ENCODE measurements at places on chromosomes 6 and 20. TPM values are rescaled to one million over a fixed set of nuclear protein-coding genes. Genes with fewer than 3 reads are reported as not detected.

The ACTR5 gene
- total RNA-seq: 2.9 TPM

The CD93 gene
- total RNA-seq: 2.0 TPM

The MARCKS gene
- total RNA-seq: 122 TPM

The BPIFB2 gene
- total RNA-seq: not detected

The GLP1R gene
- total RNA-seq: not detected

The DPPA5 gene
- total RNA-seq: not detected

The RUNX2 gene
- 0.74 TPM for total RNA-seq

The HFE gene
- 7.4 TPM for total RNA-seq

The CFAP206 gene
- total RNA-seq: 0.27 TPM

The TGM3 gene
- total RNA-seq: 0.08 TPM

The PSORS1C1 gene
- total RNA-seq: 7.0 TPM

The RIPOR3 gene
- total RNA-seq: 1.6 TPM

The NPEPL1 gene
- 24.5 TPM for total RNA-seq

The VGLL2 gene
- not detected for total RNA-seq

The TMEM239 gene
- total RNA-seq: 0.09 TPM

The NKX2-4 gene
- total RNA-seq: not detected
